Jurkat, Clone E6-1 (cell line): ENCODE measurements at places on chromosomes 3 and 15.
A peak's percentile ranks its signal among the peaks of the same experiment; 100 is the strongest.

- DNase-seq = no peak
Measured at GRCh38 chr3:33186524-33187367, 31.9 kb downstream of the SUSD5 start.

GRCh38 chr3:19348941-19349564, 200.7 kb downstream of the KCNH8 start:
- peak; percentile 24 for DNase-seq

DNA sequence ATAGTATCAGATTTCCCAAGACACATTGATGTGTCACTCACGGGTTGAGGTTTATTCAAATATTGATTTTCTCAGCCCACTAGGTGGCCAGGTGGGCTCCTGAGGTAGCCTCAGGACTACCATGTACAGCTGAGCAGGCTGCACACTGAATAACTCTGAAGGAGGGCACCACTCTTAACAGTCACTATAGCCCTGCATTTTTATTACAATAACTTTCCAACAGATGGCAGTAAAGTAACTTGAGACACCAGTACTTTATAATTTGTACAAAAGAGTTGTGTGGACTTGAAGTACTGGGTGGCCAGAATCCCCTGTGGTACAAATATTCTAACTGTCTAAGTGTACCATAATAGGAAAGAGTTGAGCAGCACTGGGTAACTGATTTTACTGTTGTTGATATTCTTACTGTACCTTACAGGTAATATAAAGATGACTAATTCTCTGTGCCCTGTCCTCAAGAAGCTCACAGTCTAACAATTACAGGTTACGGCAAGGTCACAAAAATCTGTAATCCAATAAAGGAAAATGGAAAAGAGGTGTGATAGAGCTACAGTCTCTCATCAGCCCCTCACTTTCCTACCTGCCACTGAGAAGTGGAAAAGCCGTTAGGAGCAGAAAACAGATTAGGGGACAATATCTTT, 76.0 kb downstream of the ETFA start:
- peak; percentile 42 for DNase-seq

DNA sequence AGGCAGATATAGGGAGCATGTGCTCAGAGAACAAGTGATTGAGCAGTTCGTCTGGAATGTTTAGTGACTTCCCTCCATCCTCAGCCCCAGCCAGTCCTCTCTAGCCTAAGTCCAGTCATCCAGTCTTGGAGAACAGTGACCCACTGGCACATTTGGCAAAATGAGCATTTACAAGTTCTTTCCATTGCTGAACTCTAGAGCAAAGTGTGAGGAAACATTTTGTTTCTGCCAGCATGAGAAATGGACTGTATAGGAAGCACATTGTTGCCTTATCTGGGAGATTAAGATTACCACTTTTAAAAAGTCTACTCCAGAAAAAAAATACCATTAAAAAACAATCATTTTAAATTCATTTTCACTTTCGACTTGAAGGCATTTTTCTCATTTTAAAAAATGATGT, 353.6 kb downstream of the SHQ1 start:
- DNase-seq = no peak

DNA sequence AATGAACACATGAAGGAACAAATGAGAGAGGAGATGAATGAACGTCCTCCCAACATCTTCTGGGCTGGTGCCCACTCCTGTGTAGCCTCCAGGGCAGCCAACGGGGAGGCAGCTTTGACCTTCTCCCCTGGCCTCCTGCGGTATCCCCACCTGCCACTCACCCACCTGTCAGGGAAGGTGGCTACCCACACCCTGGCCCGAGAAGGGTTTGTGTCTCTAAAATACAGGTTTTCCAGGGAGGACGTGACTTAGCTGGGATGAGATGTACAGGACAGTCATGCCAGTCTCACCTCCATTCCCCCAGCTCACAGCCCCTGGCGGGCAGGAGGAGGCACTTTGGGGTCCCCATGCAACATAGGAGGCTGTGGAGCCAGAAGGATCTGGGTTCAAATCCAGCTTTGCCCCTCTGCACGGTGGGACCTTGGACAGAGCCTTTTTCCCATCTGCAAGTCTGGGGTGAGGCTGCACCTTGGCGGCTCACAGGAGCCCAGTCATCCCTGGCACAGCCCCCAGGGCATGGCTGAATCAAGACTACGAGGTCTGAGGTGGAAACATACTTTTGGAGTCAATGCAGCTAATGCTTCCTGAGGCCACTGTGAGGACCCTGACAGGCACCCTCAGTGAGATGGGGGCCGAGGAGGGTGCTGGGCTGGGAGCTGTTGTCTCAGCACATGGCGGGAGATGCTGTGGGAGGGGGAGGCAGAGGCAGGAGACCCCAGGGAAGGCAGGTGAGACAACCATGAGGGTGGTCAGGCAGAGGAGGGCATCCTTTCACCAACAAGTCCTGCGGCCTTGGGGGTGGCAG, 11.1 kb upstream of the PLXND1 start:
- no peak for DNase-seq

DNA sequence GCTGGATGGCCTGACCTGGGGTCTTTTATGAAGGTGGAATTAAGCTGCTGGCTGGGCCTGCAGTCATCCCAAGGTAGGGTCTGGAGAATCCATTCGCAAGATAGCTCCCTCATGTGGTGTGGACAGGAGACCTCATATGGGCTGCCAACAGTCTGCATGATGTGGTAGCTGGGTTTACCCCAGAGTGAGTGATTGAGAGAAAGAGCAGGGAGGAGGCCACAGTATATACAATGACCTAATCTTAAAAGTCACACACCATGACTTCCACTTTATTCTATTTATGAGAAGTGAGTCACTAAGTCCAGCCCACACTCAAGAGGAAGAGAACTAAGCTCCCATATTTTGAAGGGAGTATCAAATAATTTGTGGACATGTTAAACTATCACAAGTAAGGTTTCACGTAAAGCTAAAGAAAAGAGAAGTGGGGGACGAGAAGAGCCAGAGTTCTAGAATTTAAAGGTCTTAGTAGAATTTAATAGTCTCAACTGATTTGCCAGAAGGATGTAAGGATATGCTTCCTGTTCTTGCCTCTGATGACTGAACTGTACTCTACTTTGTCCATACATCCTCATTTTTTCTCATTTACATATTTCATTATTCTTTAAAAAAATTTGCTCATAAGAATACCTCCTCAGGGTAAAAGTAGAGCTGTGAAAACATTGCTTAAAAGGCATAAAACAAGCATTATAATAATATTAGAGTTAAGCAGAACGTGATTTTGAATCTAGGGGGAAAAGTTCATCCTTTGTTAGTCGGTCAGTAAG, 184.4 kb downstream of the PEX5L start:
- DNase-seq = no peak

GRCh38 chr3:10933021-10933420, 59.5 kb upstream of the SLC6A1 start:
- no peak for DNase-seq

DNA sequence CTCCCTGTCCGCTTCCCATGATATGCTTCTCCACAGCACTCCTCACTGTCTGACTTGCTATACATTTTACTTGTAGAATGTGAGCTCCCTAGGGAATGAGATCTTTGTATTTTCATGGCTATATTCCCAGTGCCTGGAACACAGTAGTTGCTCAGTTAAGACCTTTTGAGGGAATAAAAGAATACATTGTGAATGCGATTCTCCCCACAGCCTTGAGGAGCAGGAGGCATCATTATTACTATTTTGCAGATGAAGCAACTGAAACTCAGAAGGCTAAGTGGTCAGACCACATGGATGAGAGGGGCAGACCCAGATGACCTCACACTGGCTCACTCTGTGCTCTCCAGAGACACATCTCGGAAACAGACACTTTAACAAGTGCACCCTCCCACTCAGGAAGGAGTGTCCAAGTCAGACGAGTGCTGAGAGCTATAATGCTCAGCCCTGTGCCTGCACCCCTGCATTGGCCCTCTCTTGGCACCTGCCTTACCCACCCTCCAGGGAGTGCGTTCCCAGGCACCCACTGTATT, 46.8 kb downstream of the SST start:
- DNase-seq = no peak
